ENCODE measurements at places on chromosomes 1 and 21.

- no peak for DNase-seq
Observed at GRCh38 chr1:68767941-68768340, 271.1 kb upstream of the DEPDC1 start.

DNA sequence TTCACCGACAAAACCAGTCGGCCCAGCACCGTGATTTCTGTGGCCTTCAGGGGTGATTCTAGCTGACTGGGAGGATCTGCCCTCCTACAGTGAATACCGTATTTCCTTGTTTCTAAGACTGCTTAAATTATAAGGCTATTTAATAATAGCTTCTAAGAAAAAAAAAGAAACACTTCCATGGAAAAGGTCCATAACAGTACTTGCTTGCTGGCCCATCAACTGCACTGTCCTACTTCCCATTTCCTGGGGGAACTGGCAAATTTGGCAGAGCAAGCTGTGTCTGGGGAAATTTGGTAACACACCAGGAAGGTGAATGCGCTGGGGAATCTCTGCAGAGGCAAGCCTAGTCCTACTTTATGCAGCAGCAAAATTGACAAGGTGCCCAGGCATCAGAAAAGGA, 214.0 kb downstream of the ZNF326 start:
- no peak for DNase-seq

- DNase-seq: no peak
Observed at GRCh38 chr1:230099465-230099864, 32.4 kb downstream of the GALNT2 start.

- DNase-seq: peak; percentile 9
Observed at GRCh38 chr1:190179817-190180216, 297.8 kb downstream of the BRINP3 start.

DNA sequence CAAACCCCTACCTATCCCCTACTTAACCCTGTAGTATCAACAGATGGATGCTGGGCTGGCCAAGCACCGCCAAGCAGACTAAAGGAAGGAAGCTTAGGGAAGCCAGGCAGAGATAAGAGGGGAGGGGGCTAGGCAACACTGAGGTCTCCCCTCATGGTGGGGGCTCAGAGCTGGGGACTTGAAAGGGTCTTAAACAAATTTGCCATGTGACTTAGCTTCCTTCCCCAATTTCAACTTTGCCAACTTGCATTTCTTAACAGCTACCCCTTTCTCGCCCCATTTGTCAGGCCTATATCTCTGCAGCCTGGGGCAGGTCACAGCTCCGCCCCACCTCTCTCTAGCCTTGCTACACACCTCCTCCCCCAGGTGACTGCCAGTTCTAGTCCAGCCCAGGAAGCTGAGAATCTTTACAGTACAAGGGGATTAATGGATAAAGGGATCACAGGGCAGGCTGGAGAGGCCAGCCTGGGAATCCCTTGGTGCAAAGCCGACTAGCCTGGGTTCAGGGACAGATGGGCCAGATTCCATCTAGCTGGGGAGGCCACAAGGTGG, 3.4 kb downstream of the KIF21B start:
- no peak for DNase-seq
